Colonic mucosa (tissue), 4 donors: ENCODE measurements at places on chromosomes 1 and 21. TPM values are rescaled to one million over a fixed set of nuclear protein-coding genes. Genes with fewer than 3 reads are reported as not detected.

DNA sequence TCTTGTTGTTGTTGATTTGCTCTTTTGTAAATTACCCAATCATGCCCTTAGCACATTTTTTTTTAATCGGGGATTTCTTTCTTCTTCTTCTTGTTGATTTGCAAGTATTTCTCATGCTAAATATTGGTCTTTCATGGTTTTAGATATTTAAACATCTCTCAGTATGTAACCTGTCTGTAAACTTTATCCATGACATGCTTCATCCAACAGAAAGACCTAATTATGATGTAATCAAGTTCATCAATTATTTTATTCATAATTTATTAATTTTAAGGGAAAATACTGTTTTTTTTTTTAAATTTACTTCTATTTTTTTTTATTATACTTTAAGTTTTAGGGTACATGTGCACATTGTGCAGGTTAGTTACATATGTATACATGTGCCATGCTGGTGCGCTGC, 69.8 kb downstream of the TNFSF18 start:
- DNase-seq, result no peak

GRCh38 chr1:41671116-41671755, 186.8 kb upstream of the EDN2 start:
- no peak for DNase-seq

OLFM3 gene
- not detected for total RNA-seq

KDM5B gene
- total RNA-seq, result 93.4 TPM

RXRG gene
- 0.20 TPM for total RNA-seq

GUCA2A gene
- total RNA-seq, result 195 TPM

CHD5 gene
- total RNA-seq, result 0.35 TPM

- DNase-seq, result no peak
These were observed 56.2 kb downstream of the COL24A1 start for GRCh38 chr1:86100401-86100800.

GRCh38 chr1:88742531-88742930, 58.5 kb downstream of the PKN2 start:
- no peak for DNase-seq

DNA sequence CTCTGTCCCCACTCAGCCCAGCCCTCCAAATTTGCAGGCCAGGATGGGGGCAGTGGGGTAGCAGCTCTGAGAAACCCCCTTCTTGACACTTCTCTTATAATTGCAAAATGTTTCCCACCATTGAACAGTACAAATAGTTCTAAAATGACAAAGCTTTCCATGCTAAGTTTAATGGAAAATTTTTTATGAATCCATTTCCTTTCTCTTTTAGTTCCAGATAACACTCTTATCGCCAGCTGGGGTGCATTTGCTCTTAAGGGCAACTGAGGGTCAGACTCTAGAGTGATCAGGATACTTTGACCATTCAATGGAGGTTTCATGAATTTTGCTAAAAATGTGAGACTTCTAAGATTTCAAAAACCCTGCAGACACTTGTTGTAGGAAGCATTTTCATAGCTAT, 29.9 kb downstream of the PIK3C2B start:
- no peak for DNase-seq

VCAM1 gene
- total RNA-seq, result 7.4 TPM
